ENCODE measurements at places on chromosomes 4 and X. TPM values are rescaled to one million over a fixed set of nuclear protein-coding genes. Genes with fewer than 3 reads are reported as not detected.

DNA sequence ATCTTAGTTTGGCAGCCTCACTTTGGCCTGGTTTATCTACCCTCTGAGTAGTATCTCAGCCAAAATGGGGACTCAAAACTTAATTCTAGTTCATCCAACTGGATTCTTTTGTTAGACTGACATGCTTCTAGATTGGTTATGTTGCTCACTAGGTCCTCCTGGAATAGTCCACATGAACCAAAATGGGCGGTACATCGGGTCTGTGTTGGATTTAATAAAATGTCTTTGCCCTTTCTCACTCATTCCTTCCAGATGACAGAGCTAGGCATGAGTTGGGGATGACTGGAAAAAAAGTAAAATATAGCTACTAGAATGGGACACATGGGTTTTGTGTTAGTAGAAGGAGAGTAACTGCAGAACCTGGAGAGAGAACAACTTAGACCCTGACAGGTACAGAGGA lies 247.9 kb downstream of the CCSER1 start:
- no peaks in the 10 kb centered on the region for H3K4me1 ChIP-seq
- no peaks in the 10 kb centered on the region for H3K27me3 ChIP-seq
- H3K36me3 ChIP-seq = no peaks in the 10 kb centered on the region
- no peak overlapping the region for H3K27ac ChIP-seq
- no peak for DNase-seq

APELA gene
- 0.44 TPM for total RNA-seq

- no peaks in the 10 kb centered on the region for H3K27me3 ChIP-seq
- H3K36me3 ChIP-seq = no peaks in the 10 kb centered on the region
- no peak overlapping the region for H3K4me3 ChIP-seq
- peak; percentile 39 for DNase-seq
- no peaks in the 10 kb centered on the region for H3K4me1 ChIP-seq
These were observed 27.4 kb downstream of the ABLIM2 start for GRCh38 chr4:8131210-8131609.

PDLIM3 gene
- 43.1 TPM for total RNA-seq

DNA sequence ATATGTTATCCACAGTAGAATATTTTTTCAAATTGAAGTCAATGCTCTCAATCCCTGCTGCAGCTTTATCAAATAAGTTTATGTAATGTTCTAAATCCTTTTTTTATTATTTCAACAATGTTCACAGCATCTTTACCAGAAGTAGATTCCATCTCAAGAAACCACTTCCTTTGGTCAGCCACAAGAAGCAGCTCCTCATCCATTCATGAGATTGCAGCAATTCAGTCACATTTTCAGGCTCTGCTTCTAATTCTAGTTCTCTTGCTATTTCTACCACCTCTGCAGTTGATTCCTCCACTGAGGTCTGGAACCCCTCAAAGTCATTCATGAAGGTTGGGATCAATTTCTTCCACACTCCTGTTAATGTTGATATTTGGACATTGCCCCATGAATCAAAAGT lies 2301.3 kb upstream of the TENM3 start:
- no peaks in the 10 kb centered on the region for H3K27me3 ChIP-seq
- no peaks in the 10 kb centered on the region for H3K36me3 ChIP-seq
- no peak overlapping the region for H3K27ac ChIP-seq
- no peaks in the 10 kb centered on the region for H3K4me1 ChIP-seq

DNA sequence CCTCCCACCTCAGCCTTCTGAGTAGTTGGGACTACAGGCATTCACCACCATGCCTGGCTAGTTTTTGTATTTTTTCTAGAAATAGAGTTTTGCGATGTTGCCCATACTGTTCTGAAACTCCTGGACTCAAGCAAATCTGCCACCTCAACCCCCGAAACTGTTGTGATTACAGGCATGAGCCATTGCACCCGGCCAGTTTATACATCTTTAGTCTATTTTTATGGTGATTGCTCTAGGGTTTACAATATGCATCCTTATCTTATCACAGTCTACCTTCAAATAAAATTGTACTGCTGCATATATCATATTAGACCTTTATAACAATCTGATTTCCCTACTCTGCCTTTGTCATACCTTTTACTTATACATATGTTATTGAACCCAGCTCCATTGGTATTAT lies 56.9 kb downstream of the SOWAHB start:
- H3K36me3 ChIP-seq = no peaks in the 10 kb centered on the region
- no peaks in the 10 kb centered on the region for H3K4me1 ChIP-seq
- H3K4me3 ChIP-seq = no peak overlapping the region
- H3K27ac ChIP-seq = no peak overlapping the region
